Type B pancreatic cell (in vitro differentiated cells): ENCODE measurements at places on chromosomes 16 and 17.

DNA sequence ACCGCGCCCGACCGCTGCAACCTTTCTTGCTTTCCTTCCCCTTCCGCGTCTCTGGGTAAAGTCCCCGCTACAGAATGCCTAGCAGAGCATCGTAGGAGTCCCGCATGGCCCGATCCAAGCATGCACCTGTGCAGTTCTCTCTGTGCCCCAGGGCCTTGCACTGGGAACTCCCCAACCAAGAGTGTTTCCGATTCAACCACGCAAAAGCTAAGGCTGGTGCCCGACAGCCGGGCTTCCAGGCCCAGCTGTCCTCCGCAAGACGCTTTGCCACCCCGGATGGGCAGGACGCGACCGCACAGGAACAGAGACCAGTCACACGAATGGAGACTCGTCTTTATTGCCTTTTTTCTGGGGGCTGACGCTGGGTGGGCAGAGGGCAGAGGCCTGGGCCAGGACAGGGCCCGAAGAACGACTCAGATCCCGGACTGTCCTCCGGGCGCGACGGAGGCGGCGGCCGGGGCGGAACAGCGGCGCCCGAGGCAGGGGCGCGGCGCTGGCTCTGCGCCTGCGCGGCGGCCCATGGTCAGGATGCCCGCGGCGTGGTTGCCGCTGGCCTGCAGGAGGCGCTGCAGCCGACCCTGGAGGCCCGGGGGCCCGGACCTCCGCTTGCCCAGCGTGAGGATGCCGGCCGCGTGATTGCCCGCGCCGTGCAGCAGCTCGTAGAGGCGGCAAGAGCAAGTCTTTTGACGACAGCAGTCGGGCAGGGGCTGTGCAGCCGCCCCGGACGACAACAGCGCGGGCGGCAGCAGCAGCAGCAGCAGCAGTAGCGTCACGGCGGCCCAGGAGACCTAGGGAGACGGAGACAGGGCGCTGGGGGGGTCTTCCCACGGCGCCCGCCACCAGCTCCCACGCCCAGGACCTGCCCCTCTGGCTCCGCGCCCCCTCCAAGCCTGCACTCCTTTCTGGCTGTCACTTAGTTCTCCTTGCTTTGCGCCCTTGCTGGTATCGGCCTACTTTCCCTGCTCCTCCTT, 1.2 kb downstream of the HCRT start:
- DNase-seq: peak; percentile 84

GRCh38 chr16:14284930-14285512, 213.9 kb downstream of the MRTFB start:
- DNase-seq: no peak

GRCh38 chr17:34024386-34024785, 230.7 kb upstream of the CCL2 start:
- no peak for DNase-seq

DNA sequence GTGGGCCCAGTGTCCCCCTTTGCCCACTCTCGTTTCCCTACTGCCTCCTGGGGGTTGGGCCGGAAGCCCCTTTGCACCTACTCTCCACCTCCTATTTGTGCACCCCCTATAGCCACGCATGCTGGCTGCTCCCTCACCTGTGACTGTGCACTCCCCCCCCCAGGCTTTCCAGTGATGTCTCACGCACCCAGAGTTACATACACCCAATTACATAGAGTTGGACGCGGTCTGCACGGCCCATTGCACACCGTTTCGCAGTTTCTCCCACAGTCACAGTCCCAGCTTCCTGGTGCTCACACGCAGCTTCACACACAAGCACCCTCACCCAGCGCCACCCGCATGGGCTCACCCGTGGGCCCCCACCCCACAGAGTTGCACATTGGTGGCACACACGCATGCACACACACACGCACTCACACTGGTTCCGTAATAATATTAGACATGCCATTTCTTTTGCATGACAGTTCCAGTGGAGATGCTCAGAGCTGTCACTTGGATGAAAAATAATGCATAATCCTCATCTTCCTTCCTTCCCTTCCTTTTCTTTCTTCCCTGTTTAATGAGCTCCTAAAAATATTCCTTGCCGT, 21.5 kb upstream of the C1QL1 start:
- DNase-seq: no peak

DNA sequence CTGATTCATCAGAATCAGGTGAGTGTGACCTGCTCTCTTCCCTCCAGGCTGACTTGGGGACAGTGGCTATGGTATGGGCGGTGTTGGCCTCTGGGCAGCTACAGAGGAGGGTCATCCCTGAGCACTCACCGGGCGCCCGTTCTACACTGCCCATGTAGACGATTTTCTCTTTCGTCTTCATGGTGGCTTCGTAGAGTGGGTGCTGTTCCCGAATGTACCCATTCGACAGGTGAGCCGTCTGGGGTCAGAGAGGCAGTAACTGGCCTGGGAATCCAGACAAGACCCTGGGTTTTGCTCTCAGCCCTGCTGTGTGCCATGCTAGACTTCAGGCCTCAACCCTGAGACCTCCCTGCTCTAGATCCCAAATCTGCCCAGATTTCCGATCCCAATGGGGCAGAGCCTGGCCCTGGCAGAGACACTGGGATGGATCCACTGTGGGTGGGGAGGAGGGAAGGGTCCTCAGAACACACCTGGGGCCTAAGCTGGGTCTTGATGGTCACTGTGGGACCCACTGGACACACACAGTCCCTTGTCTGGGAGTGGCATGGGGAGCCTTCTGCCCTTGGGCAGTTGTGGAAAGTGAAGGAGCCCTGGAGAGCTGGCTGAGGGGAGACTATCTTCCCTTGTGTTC, 13.2 kb downstream of the USP6 start:
- DNase-seq: peak; percentile 44

- no peak for DNase-seq
These were observed 5.1 kb upstream of the CD68 start for GRCh38 chr17:7574176-7574953.

DNA sequence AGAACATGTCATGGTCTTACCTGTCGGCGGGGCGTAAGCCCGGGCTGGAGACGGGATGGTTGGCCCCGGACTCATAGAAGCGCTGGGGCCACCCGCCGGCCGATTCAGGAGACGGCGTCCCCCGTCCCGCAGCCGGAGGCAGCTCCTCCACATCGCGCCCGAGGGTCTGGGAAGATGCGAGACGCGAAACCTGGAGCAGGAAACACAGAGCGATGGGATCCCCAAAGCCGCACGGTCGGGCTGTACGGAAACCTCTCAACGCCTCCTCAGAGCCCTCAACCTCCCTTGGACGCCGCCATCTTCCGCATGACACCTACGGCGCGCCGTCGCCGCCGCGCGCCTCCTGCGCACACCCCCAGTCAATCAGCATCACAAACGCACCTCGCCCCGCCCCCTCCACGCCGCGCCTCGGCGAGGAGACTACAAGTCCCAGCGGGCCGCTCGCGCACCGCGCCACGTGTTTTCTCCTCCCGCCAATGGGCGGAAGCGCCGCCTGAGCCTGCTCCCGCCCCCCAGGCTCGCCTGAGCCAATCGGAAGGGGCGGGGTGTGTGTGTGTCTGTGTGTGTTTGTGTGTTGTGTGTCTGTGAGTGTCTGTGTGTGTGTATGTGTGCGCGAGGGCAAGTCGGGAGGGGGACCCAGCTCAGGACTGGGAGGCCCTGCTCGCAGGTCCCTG, at the start of the genes ATPAF2 and GID4:
Gene ATPAF2, minus strand, starts transcription at position 308 of the 674 bp plus-strand sequence. Its CDS starts 155 bp downstream, at position 153.
Gene GID4, plus strand, starts transcription at position 548 of the 674 bp plus-strand sequence. Its CDS starts 57 bp downstream, at position 605.
- DNase-seq: peak; percentile 100

- no peak for DNase-seq
These were observed 31.1 kb upstream of the CPNE2 start for GRCh38 chr16:57061084-57061905.
